ENCODE measurements at places on chromosomes 1 and 21.

DNA sequence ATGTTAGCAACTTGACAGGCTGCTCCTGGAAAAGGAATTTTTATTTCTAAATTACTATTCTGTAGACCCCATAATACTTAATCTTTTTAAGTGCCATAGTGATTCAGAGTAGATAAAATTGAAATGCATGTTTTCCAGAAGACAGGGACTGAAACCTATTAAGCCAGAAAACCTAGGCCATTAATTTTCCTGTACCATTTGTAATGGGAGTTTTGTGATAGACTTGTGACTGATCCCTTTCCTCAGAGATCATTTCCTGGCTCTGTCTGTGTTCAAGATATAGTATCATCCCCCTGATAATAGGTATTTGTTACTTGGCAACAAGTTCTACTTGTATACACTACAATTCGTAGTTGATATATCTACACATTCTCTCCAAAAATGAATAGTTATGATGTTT is 1609.8 kb downstream of the AMY1C start:
- DNase-seq: no peak
- no peaks in the 10 kb centered on the region for H3K36me3 ChIP-seq
- no peak overlapping the region for H3K4me3 ChIP-seq
- H3K27ac ChIP-seq: no peak overlapping the region
- no peaks in the 10 kb centered on the region for H3K4me1 ChIP-seq

GRCh38 chr1:33384040-33384812 is 46.7 kb downstream of the PHC2 start:
- H3K36me3 ChIP-seq: no peaks in the 10 kb centered on the region
- no peak overlapping the region for H3K4me3 ChIP-seq
- no peaks in the 10 kb centered on the region for H3K27me3 ChIP-seq
- H3K27ac ChIP-seq: no peak overlapping the region
- DNase-seq: no peak
- H3K4me1 ChIP-seq: peaks cover 6% of the 10 kb centered on the region

GRCh38 chr1:216777148-216777547 is 53.9 kb upstream of the ESRRG start:
- DNase-seq: no peak
- H3K4me1 ChIP-seq: no peaks in the 10 kb centered on the region
- H3K27me3 ChIP-seq: no peaks in the 10 kb centered on the region
- H3K36me3 ChIP-seq: no peaks in the 10 kb centered on the region
- no peak overlapping the region for H3K4me3 ChIP-seq

GRCh38 chr1:1374589-1374928 is 448 bp downstream of the AURKAIP1 start:
- DNase-seq: no peak
- H3K36me3 ChIP-seq: peaks cover 29% of the 10 kb centered on the region
- no peaks in the 10 kb centered on the region for H3K27me3 ChIP-seq
- H3K4me1 ChIP-seq: peaks cover 11% of the 10 kb centered on the region
- peak overlapping the region; percentile 93 for H3K27ac ChIP-seq
- H3K4me3 ChIP-seq: peak overlapping the region; percentile 90

- H3K27ac ChIP-seq: peak overlapping the region; percentile 46
- no peak overlapping the region for H3K4me3 ChIP-seq
- no peaks in the 10 kb centered on the region for H3K4me1 ChIP-seq
- no peak for DNase-seq
- no peaks in the 10 kb centered on the region for H3K36me3 ChIP-seq
- H3K27me3 ChIP-seq: no peaks in the 10 kb centered on the region
Measured at GRCh38 chr1:102733491-102734236, 374.7 kb downstream of the COL11A1 start.

DNA sequence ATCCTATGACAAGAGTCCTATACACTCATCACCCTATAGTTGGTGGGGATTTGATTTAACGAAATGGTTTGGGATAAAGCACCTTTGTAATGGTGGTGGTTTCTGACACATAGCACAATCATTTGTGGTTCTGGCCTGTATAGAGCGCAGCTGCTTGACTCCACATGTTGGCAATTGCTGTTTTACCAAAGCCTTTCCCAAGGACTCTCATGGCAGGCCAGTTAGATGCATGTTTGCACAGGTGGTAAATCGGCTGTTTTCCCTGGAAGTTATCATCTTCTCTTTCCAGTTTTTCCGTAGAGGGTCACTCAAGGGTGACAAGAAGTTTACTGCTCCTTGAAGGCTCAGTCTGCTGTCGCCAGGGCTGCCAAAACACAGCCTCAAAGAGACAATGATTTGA is 17.1 kb upstream of the XPR1 start:
- H3K4me1 ChIP-seq: no peaks in the 10 kb centered on the region
- H3K4me3 ChIP-seq: no peak overlapping the region
- no peak overlapping the region for H3K27ac ChIP-seq
- H3K27me3 ChIP-seq: no peaks in the 10 kb centered on the region
- no peaks in the 10 kb centered on the region for H3K36me3 ChIP-seq

DNA sequence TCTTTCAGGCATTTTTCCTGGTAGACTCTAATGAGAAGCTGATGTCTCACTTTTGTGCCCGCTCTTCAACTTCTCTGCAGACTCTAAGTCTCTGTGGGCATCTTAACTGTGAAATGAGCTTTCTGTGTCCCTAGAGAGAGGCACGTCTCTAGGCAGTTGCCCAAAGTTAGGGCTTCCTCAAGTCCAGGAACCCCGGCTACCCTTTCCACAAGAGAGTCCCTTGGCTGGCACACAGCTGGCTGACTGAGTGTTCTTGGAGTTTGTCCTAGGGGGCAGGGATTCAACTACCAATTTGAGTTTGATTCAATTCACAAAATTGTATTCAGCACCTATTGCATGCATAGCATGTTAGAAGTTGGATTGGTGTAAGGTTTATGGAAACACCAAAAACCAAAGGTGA is 1.4 kb downstream of the GPR61 start:
- no peaks in the 10 kb centered on the region for H3K27me3 ChIP-seq
- DNase-seq: no peak
- H3K4me1 ChIP-seq: no peaks in the 10 kb centered on the region
- H3K27ac ChIP-seq: no peak overlapping the region
- H3K36me3 ChIP-seq: no peaks in the 10 kb centered on the region

DNA sequence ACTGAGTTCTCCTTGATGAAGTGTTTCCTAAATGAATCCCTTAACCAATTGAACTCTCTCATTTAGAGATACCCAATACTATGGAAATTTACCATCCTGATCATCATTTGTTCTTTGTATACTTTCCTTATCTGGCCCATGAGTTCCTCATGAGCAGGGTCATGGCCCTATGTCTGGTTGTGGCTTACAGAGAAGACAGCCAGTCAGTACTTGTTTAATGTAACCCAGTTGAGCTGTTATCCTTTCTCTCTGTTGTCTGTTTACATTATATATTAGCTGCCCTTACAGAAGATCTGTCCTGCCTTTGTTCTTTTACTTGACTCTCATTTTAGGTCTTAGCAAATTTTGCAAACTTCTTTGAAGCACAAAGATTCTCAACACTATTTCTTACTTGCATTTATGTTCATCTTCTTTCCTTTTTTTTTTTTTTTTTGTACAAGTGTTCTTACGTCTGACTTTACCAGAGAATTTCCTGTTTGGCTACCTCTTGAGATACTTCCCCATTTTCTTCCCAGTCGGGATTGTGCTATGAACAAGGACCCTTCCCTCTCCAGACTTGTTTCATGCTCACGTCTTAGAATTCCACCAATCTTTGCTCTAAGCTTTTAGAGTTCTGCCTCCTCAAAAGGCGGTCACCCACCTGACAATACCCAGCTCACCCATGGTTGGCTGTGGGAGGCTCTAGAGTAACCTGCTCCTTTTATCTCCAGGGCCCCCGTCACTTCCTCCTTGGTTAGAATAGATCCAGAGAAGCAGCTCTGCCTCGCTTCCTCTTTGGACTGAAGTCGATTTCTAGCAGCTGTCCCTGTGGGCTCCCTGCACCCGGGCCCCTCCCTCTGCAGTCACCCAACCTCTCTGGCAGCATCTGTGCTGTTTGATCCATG is 53.6 kb upstream of the RUNX1 start:
- no peak overlapping the region for H3K4me3 ChIP-seq
- H3K36me3 ChIP-seq: no peaks in the 10 kb centered on the region
- H3K27ac ChIP-seq: no peak overlapping the region
- H3K27me3 ChIP-seq: no peaks in the 10 kb centered on the region
- no peak for DNase-seq
- H3K4me1 ChIP-seq: no peaks in the 10 kb centered on the region

DNA sequence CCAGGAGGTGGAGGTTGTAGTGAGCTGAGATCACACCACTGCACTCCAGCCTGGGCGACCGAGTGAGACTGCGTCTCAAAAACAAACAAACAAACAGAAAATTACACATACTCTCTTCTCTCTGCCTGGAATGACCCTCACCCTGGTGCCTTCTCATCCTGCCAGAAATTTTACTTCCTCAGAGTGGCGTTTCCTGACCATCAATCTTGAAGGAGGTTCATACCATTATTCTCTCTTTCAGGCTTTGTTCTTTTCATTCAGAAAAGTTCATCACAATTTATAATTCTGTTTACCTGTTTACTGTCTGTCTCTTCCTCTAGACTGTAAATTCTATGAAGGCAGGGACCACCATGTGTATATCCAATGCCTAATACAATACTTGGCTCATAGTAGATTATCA is 79.3 kb downstream of the RPS6KA1 start:
- H3K36me3 ChIP-seq: no peaks in the 10 kb centered on the region
- no peak overlapping the region for H3K4me3 ChIP-seq
- H3K27me3 ChIP-seq: no peaks in the 10 kb centered on the region
- H3K27ac ChIP-seq: no peak overlapping the region
- DNase-seq: no peak
- H3K4me1 ChIP-seq: peaks cover 3% of the 10 kb centered on the region

DNA sequence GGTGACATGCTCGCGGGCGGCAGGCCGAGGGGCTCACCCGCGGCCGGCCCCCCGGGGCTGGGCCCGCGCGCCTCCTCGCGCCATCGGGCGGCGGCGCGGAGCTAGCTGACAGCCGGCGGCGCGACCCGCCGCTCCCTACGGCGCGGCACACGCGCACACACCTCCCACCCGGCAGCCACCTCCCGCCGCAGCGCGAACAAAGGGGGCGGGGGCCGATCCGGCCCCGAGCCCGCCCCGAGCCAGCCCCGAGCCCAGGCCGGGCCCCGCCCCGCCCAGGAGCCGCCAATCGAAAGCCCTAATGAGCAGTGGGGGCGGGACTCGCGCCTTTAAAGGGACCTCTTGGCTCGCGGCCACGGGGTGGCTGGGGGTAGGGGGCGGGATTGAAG is at the start of gene KIF21B:
Gene KIF21B, minus strand, starts transcription at position 198 of the 386 bp plus-strand sequence. CDS start 331 bp downstream, outside the sequence.
- H3K27me3 ChIP-seq: peaks cover 15% of the 10 kb centered on the region
- no peaks in the 10 kb centered on the region for H3K36me3 ChIP-seq
- H3K4me1 ChIP-seq: peaks cover 4% of the 10 kb centered on the region
- H3K27ac ChIP-seq: no peak within 1 kb of the TSS

GRCh38 chr1:61247051-61247825 is 164.9 kb downstream of the NFIA start:
- no peaks in the 10 kb centered on the region for H3K27me3 ChIP-seq
- no peaks in the 10 kb centered on the region for H3K4me1 ChIP-seq
- H3K4me3 ChIP-seq: no peak overlapping the region
- H3K27ac ChIP-seq: no peak overlapping the region
- no peak for DNase-seq
- H3K36me3 ChIP-seq: no peaks in the 10 kb centered on the region

- H3K4me1 ChIP-seq: no peaks in the 10 kb centered on the region
Measured at GRCh38 chr1:197145446-197146024, 934 bp downstream of the ASPM start.

- DNase-seq: no peak
- peaks cover 11% of the 10 kb centered on the region for H3K4me1 ChIP-seq
- H3K4me3 ChIP-seq: no peak overlapping the region
- no peaks in the 10 kb centered on the region for H3K36me3 ChIP-seq
- no peak overlapping the region for H3K27ac ChIP-seq
Measured at GRCh38 chr1:31396633-31397351, 16.2 kb upstream of the SERINC2 start.

GRCh38 chr1:94864821-94865220 is 44.7 kb downstream of the SLC44A3 start:
- peaks cover 22% of the 10 kb centered on the region for H3K4me1 ChIP-seq
- H3K27me3 ChIP-seq: no peaks in the 10 kb centered on the region
- no peak overlapping the region for H3K4me3 ChIP-seq
- peak overlapping the region; percentile 85 for H3K27ac ChIP-seq
- H3K36me3 ChIP-seq: no peaks in the 10 kb centered on the region
- peak; percentile 80 for DNase-seq

DNA sequence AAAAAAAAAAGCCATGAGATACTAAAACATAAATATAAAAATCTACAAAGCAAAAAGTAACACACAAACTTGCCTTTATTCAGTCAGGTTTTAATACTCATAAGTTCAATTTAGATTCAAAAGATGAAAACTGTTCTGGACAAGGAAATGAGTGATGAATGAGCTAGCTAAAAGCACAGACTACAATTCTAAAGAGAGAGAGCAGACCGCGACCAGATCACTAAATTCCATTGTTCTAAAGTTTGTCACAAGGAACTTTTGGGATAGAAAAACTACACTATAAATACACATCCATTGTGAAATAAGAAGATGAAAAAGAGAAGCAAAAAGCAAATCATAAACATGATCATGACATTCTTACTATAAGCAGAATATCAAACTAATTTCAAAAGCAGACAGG is 1.7 kb downstream of the ODF2L start:
- peak; percentile 25 for DNase-seq
- H3K27ac ChIP-seq: no peak overlapping the region
- H3K27me3 ChIP-seq: no peaks in the 10 kb centered on the region
- no peaks in the 10 kb centered on the region for H3K4me1 ChIP-seq
- H3K36me3 ChIP-seq: no peaks in the 10 kb centered on the region

DNA sequence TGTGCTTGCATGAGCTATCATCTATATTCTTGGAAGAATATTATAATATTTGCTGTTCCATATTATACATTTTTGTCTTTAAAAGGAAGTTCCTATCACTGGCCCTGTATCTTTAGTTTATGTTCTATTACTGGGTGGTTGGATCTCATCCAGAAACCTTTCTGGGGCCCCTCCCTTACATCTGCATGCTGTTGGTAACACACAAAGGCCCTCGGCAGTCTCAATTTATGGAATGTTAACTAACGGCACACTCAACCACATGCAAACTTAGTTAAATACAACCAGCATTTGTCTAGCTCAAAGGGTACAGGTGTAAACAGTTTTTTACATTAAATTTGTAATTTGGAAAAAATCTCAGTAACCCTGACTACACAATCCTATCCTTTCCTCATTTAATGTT is 9.7 kb upstream of the HYI start:
- DNase-seq: no peak
- no peaks in the 10 kb centered on the region for H3K27me3 ChIP-seq
- no peak overlapping the region for H3K27ac ChIP-seq

DNA sequence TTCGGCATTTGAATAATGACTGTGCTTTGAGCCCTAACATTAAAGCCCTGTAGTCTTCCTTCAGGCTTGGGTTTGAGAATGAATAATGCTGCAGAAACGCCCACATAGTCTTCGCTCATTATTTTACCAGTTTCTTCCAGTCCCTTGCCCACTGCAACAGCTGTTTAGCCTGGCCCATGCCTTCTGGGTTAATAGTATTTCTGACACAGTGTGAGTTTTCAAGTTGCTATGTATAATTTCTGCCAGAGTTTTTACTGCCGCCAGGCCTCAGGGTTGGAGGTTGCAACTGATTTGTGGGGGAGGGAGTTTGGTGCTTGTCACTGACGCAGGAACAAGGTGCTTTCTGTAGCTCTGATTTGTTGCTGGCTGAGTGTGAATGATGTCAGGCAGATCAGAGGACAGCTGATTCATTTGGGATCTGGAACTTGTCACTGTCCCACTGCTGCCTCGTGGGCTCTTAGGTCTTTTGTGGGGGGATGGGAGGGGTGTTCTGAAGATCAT is 109.8 kb downstream of the MAST2 start:
- H3K27ac ChIP-seq: peak overlapping the region; percentile 83
- no peak overlapping the region for H3K4me3 ChIP-seq
- no peaks in the 10 kb centered on the region for H3K27me3 ChIP-seq
- H3K4me1 ChIP-seq: peaks cover 5% of the 10 kb centered on the region
- no peaks in the 10 kb centered on the region for H3K36me3 ChIP-seq

Data from trophoblast cell (in vitro differentiated cells and primary cell).